Renal cortex interstitium (tissue), 15 donors: ENCODE measurements at places on chromosomes 12 and 14. TPM values are rescaled to one million over a fixed set of nuclear protein-coding genes. Genes with fewer than 3 reads are reported as not detected.

The FAM186B gene
- 1.1 TPM for polyA plus RNA-seq

The MAP1LC3B2 gene
- 9.0 TPM for polyA plus RNA-seq

The SERPINA5 gene
- 12.9 TPM for polyA plus RNA-seq

The PGAM5 gene
- polyA plus RNA-seq, result 21.0 TPM

The KLRD1 gene
- polyA plus RNA-seq, result 0.70 TPM

The MANSC4 gene
- polyA plus RNA-seq, result 0.92 TPM

The EPYC gene
- not detected for polyA plus RNA-seq

The SCNN1A gene
- 68.0 TPM for polyA plus RNA-seq

DNA sequence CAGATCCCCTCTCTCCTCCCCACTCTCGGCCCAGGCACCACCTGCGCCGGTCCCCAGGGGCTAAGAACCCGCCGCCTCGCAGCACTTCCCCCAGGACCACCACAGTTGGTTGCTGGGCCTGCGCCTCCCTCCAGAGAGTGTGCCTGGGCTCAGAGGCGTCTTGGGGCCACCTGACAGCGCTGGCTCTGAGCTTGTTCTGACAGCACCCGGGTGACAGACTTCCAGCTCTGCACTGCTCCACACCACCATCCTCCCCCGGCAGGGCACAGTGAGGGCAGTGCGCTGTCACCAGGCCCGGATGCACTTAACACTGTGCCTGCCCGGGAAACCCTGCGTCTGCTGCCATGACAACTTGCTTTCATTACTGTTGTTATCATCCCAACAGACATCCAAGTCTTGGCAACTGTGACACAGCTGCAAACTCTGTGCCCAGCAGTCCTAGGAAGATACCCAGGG is 6.6 kb downstream of the BRF1 start:
- no peak for DNase-seq

DNA sequence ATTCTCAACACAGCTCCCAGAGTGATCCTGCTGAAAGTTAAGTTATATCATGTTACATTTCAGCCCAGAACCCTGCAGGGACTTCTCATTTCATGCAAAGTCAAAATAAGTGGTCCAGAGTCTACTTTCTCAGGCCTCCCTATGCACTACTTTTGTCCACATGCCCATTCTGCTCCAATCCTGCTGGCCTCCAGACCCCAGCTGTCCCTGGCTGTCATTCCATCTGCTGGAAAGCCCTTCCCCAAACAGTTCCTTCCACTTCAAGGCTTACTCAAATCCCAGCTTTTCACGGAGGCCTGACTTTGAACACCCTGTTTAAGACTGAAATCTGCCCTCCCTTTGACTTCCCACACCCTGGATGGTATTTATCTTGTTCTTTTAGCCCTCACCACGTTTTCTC is 109.8 kb upstream of the DNM1L start:
- DNase-seq, result no peak

DNA sequence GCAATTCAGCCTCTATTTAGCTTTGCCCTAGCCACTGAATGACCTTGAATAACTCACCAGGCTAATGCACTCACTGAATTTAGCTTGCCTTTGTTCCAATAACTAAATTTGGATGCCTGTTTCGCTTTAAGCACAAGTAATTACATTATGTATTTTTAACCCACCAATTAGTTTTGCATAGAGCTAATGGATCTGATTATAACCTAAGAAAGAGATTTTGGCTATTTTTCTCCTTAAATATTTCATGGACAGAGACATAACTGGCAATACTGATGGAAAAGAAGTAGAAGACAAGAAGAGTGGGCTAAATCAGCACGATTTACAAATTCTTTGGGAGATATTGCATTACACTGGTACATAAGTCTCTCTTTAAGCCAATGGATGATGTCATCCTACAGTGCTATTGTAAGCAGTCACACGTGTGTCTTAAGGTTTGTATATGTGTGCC is 85.7 kb downstream of the AKAP6 start:
- no peak for DNase-seq

DNA sequence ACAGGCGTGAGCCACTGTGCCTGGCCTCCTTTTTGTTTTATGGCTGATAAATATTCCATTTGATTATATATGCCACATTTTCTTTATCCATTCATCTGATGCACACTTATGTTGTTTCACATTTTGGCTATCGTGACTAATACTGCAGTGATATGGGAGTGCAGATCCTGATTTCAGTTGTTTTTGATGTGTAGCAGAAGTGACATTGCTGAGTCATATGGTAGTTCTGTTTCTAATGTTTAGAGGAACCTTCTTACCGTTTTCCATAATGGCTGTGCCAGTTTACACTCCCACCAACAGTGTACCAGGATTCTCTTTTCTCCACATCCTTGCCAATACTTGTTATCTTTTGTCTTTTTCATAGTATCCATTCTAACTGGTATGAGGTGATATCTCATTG is 235.9 kb downstream of the ERC1 start:
- DNase-seq, result no peak

DNA sequence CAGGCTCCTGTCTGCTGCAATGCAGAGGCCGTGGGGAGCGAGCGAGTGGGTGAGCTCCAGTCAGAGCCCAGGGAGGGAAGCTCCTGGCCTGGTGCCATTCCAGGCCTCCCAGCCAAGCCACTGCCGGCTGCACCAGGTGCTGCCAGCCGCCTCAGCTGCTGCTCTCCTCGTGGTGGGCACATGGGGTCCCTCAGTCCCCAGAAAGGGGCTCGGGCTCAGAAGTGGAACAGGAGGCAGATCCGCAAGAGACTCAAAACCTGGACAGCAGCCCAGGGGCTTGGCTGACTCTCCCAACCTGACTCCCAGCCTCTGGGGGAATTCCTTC is 2.4 kb downstream of the ABCB9 start:
- no peak for DNase-seq

DNA sequence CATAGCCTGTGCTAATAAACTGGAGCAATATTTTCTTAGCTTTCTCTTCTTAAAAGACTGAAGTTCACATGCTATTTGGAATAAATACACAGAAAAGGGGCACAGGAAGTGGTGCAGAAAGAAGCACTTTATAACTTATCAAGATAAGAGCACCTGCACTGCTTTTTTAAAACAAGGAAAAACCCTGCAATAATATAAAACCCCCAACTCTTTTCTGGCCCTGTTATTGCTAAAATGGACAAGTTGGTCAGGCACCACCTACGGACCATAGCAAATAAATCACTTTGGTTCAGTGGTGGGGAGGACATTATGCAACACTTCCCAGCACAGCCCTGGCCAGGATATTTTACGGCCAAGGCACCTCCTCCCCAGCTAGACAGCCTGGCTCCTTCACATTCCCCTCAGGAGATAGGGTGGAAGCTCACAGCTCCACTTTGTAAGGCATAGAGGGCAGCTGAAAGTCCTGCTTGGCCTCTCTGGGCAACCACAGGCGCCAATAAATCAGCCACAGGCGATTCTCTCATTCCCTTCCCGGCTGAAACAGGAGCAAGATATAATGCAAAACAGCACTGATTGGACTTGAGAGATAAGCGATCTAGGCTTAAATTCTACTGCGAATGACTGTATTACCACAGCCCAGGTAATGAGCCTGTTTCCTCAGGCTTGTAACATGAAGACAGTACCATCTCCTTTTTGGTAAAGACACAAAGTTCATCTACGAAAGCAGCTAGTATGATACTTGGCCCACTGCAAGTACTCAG is 2.0 kb downstream of the ZBTB25 start:
- DNase-seq, result peak; percentile 57

DNA sequence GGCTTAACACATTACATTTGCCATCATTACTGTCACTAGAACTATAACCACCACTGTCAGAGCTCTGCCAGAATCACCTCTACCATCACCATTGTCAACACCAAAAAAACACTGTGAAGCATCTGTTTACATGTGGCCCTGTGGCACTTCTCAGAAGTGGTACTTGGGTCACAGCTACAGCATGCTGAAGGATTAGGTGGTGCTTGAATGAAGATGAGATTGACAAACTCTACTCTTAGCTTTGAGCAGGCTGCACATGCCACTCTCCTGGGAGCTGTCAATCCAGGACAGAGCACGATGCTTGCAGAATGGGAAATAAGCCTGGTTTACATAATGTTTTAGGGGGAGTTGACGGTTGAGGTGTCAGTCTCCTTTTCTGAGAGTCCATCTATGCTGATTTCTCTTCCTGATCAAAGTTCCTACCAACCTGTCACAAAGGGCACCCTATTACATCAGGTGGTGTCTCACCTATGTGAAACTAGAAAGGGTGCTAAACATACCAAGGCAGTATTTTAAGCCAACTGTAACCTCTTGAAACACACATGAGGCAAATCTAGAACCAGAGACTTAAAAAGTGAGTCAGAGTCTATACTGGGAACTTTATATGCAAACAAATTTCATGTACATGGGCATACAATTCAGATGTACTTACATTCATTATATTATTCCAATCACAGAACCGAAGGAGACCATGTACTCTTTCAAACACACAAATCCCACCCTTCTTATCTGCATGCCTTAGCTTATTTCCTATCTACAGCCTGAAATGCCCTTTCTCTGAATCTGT is 258.7 kb downstream of the EMP1 start:
- no peak for DNase-seq

- no peak for DNase-seq
Observed at GRCh38 chr12:92369636-92370035, 224.0 kb upstream of the BTG1 start.

GRCh38 chr12:76455582-76456345 is 103.8 kb downstream of the OSBPL8 start:
- DNase-seq, result peak; percentile 16

- DNase-seq, result no peak
Observed at GRCh38 chr12:44873898-44874297, 2.2 kb downstream of the NELL2 start.

GRCh38 chr12:77644915-77645605 is 185.6 kb upstream of the NAV3 start:
- DNase-seq, result no peak

- no peak for DNase-seq
Observed at GRCh38 chr12:15899282-15899870, 11.8 kb upstream of the DERA start.

DNA sequence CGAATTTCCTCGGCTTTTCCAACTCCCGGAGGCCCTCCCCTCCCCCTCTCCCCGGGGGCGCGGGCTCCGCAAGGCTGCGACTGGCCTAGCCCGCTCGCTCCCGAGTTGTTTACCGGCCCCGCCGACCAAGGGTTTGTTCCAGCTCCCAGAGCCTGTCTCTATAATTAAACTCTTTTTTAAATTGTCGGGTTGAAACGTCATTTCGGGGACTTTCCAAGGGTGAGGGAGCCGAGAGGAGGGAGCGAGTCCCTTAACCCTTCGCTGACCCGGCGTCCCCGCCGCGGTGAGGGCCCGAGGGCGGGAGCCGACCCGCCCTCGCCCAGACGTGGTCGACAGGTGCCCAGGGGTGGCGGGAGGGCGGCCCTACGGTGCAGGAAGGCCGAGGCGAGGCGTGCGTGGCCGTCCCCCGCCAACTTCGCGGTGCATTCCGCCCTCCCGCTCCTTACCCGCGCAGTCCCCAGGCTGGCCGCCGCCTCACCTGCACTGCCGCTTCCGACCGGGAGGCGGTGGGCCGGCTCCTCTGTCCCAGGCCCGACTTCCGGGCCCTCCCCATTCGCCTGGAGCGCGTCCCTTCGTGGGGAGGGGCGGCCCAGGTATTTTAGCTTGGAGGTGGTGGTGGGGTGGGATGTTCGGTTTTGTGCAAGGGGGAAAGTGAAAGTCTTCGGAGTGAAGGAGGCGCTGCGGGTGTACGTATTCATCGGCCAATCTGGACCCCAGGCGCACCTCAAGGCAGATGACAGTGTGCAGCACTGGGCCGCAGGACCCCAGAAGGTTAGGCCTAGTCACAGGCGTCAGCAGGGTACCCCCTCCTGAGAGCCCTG is 2.9 kb upstream of the ZFP36L1 start:
- no peak for DNase-seq

- DNase-seq, result no peak
Observed at GRCh38 chr12:6899837-6900519, 4.6 kb upstream of the LRRC23 start.

GRCh38 chr12:20272801-20273200 is 95.5 kb upstream of the PDE3A start:
- DNase-seq, result no peak
